Urinary bladder (tissue), 4 donors: ENCODE measurements at places on chromosomes 2 and 18.
A peak's percentile ranks its signal among the peaks of the same experiment; 100 is the strongest.

DNA sequence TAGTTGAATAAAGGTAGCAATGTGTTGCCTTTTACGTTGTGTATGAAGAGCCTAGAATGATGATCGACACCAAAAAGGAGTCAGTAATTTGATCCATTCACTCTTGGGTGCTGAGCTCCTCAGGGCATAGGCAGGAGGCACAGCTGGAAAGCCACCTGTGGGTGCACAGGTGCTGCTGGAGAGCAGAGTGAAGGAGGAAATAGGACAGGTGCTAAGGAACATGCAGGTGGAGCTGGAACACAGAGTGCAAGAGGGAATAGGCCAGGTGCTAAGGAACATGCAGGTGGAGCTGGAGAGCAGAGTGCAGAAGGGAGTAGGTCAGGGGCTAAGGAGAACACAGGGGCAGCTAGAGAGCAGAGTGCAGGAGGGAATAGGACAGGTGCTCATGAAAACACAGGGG, 86.1 kb downstream of the SH3YL1 start:
- no peak for DNase-seq

DNA sequence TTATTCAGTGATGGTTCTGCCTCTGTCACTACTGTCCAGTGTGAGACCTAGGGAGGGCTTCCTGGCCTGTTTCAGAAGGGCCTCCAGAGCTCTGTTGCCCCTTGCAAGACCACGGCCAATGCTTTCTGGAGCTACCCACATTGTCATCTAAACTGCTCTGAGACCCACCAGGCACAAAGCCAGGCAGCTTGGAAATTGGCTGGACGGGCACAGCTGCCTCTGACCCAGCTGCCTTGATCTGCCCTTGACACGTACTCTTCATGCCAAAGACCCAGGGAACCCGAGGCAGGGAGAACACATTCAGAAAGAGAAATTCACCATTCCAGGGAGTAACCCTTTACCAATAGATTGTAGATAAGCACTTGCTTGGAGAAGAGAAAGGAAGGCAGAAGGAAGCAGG, 183.7 kb upstream of the SIX2 start:
- no peak for DNase-seq

GRCh38 chr2:199979832-199980628, 24.6 kb downstream of the MAIP1 start:
- DNase-seq = peak; percentile 79

- DNase-seq = no peak
These were observed 199.6 kb downstream of the MGAT5 start for GRCh38 chr2:134453476-134453875.

DNA sequence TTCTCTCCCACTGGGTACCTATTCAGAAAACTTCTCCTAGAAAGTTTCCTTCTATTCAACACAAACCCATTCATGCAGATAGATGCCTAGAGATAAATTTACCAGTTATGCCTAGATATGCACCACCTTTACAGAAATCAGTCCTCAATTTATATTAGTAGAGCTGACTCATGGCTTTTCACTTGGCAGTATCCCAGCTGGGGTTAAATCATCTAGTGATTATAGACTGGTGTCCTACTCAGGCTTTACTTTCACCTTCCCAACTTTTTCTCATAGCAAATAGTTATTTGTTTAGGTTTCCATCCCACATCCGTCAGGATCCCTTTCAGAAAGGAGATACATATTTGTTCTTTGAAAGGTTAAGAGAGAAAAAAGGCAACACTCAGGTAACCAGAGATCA, 124.5 kb downstream of the AQP4 start:
- DNase-seq = no peak

- DNase-seq = no peak
These were observed 446.6 kb downstream of the DSC3 start for GRCh38 chr18:30595942-30596341.

GRCh38 chr2:13240061-13240460, 523.3 kb downstream of the TRIB2 start:
- DNase-seq = no peak

DNA sequence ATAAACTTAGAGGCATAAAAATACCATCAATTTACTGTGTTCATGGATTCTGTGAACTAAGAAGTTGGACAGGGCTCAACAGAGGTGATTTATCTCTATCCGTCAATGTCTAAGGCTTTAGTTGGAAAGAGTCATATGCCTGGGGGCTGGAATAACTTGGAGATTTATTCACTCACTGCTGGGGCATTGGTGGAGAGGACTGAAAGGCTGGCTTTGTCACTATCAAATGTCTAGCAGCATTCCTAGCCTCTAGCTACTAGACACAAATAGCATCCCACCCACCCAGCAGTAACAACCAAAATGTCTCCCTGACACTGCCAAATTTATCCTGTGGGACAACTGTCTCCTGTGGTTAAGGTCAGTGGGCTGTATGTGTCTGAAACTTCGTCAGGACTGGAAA, 71.0 kb downstream of the EVA1A start:
- DNase-seq = no peak

- no peak for DNase-seq
These were observed 28.6 kb downstream of the TPRKB start for GRCh38 chr2:73708527-73708926.

DNA sequence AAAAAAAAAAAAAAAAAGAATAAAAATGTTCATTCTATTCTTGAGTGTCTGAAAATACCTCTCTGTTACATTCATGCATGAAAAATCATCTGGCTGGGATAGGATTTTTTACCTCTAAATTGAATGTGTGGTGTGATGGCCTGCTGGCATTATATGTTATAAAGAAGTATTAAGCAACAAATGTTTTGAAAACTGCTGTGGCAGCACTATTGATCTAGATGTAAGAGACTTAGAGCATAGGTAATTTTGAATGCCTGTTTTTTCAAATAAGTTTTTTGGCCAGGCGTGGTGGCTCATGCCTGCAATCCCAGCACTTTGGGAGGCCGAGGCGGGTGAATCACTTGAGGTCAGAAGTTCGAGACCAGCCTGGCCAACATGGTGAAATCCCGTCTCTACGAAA, 147.0 kb upstream of the LINC00305 start:
- DNase-seq = no peak

DNA sequence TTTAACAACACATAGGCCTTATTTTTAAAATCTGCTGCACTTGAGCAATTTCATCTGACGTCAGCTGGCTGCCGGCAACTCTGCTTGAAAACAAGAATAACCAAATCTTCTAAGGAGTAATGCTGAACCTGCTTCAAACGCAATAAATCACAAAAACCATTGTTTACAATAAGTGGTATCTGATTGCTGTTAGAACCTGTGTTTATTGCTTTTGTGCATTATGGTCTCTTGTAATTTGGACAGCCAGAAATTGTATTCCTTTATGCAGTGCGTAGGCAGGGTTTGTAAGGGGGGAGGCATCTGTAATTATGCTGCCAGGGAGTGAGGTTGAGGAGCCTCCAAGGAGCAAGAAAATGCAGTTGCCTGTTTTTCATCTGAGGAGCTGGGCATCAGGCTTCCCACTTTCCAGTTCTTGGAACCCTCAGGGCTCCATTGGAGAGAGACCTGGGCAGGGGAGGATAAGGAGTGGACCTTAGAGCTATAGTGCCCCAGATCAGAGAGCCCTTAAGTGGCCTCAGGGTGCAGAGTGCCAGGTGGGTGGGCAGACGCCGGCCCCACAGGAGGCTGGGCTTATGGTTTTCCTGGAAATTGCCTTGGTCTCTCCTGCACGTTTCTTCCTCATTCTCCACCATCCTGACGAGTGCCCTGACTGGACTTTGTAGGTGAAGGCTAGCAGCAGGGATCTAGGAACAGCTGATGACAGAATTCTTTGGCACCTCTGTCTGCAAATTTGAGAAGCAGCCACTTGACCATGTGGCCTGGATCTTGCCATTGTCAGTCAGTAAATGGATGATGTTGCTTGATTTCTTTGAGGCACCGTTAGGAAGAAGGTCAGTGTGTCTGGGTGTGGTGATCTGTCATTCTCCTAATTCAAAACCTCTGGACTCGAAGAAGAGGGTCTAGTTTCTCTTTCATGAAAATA, 129.2 kb downstream of the KLHL29 start:
- peak; percentile 69 for DNase-seq

DNA sequence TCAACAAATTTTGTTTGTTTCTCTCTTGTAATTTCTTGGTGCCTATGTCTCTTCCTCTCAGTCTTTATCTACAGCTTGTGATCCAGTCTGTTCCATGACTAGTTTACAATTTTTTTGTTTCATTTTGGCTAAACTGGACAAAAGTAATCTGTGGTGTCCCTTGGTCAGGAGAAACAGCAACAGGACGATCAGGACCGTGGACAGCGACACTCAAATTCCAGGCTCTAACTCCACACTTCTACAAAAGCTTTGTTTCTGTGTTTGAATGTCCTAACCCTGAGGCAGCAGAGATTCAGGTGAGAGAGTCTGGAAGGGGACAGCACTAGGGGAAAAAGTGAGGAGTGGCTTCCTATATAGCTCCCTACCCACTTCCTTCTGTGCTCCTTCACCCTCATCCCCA, 593.3 kb upstream of the FANCL start:
- peak; percentile 21 for DNase-seq

DNA sequence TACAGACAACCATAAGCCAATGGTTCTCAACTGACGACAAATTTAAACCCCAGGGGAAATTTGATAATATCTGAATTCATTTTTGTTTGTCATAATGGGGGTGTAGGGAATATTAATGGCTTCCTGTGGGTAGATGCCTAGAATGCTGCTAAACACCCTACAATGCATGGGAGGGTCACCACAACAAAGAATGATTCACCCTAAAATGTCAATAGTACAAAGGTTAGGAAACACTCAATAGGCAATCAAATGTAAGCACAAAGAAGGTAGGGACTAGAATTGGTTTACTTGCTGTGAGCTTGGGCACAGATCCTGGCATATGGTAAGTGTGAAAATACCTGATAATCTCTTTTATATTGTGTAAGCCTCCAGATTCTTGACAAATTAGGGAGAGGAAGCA, 20.1 kb upstream of the FANCL start:
- no peak for DNase-seq

DNA sequence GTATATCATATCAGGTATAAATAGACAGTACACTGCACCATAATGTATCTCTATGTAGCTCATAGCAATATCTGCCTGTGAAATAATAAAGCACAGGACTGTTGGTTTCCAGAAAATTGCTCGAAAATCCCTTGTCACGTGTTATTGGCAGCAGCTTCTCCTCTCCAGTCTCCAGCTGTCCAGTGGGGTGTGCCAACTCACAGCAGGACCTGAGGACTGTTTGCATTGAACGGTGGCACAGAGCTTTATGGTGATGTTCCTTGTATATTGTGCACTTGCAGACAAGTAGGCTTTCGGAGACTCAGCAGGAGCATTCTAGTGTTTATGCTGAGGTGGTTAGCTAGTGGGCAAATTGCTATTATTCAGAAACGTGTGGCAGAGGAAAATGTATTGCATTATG, 182.2 kb upstream of the ATP5MC3 start:
- no peak for DNase-seq

DNA sequence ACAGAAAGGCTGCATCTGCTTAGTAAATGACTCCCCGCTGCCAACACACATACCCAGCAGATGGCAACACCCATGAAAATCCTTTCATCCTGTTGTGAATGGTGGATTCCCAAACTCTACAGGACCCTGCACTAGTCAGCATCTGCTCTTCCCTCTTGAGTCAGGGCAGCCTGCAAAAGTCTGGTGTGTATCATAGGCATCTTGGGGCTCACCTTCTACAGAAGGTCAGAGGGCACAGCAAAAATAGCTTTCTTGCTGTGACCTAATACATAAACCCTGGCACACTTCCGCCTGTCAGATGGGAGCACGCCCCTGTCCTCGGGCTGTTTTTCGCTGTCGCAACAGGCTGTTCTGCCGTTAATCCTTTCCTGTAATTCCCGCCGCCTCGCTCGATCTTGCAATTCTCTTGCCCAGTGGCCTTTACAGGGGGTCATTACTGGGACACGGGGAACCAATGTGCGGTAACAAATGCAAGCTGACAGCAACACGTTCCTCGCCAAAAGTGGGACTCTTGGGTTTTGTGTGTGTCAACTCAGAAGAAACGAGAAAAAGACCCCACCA, 19.9 kb upstream of the SCYGR1 start:
- no peak for DNase-seq

GRCh38 chr18:21629089-21629832, 17.1 kb downstream of the SNRPD1 start:
- no peak for DNase-seq

- DNase-seq = no peak
These were observed 14.2 kb downstream of the PIKFYVE start for GRCh38 chr2:208280234-208280633.

DNA sequence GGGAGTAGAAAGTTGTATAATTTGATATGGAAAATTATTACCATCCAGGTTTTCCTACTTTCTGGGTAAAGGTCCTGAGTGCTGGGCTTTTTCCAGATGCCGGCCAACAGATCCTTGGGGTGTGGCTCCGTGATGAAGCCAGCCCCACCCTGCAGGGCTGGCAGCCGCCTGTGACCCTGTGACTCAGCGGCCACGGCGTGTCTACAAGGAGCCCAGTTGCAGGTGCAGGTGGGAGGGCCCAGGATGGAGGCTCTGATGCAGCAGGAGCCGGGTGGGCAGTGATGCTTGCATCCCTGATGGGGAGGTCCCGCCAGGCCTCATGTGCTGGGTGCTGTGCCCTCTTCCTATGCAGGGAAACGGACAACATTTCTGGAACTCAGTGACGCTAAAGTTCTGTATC, 96.0 kb upstream of the ALKAL2 start:
- no peak for DNase-seq

GRCh38 chr2:91974401-91975129, 2896.7 kb upstream of the TEKT4 start:
- no peak for DNase-seq

GRCh38 chr2:25338401-25338800, 3.3 kb downstream of the DNMT3A start:
- no peak for DNase-seq

DNA sequence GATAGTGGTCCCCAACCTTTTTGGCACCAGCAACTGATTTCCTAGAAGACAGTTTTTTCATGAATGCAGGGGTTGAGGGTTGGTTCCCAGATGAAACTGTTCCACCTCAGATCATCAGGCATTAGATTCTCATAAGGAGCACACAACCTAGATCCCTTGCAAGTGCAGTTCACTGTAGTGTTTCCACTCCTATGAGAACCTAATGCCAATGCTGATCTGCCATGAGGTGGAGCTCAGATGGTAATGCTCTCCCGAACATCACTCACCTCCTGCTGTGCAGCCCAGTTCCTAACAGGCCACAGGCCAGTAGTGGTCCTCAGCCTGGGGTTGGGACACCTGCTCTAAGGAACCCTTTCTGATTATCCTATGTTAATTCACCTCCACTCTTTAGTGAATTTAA, 133.5 kb downstream of the SOX11 start:
- DNase-seq = no peak

DNA sequence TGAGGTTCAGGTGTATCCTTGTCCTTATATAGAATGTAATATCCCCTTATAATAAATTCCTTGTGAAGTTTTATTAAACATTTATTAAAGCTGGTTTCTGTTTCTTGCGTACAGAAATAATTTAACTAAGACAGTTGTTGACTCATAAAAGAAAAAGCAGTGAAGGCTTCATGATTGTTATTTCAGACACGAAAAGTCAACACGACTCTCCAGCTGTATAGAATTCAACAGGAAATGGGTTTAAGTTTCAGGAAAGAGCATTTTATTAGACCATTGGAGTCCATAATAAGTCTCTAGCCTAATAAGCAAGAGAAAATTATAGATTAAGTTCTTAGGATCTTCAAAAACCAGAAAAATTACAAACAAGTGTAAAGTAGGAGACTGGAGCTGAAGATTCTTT, 62.2 kb downstream of the KCNE4 start:
- no peak for DNase-seq
